ENCODE measurements at places on chromosomes 13 and 19.
A peak's percentile ranks its signal among the peaks of the same experiment; 100 is the strongest.

- no peak for DNase-seq
Measured at GRCh38 chr13:113288880-113289279, 8.2 kb upstream of the LAMP1 start.

GRCh38 chr19:18254546-18255503 is 19.4 kb downstream of the IQCN start:
- DNase-seq = peak; percentile 67

DNA sequence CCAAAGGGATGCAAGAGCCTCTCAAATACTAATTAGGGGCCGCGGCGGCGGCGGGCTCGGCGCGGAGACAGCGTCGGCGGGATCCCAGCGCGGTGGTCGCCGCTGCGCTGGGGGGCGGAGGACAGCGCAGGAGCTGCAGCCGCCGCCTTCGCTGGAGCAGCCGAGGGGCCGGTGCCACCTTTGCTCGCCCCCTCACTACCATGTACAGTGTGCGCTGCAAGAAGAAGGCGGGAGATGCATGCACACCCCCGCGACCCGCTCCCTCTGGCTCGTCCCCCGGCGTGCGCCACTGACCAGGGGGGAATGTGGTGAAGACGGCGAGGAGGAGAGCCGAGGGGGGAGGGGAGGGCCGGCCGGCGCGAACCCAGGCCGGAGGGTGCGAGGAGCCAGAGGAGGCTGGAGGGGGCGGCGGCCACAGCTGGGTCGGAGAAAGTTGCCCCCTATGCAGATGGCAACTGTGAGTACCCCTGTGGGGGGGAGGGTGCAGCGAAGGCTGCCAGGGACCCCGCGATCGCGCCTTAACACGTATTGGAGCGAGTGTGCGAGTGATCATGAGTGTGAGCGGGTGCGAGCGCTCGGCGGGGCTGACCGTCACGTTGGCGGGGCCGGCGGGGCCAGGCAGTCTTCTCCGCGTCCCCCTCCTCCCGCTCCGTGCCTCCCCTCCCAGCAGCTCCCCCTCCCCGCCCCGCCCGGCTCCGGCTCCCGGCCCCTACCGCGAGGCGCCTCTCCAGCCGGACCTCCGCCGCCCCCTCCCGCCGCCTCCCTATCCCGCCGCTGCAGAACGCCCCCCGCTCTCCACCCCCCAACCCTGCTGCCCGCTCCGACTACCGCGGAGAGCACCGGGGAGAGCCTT is 808 bp downstream of the SLITRK5 start:
- no peak for DNase-seq

DNA sequence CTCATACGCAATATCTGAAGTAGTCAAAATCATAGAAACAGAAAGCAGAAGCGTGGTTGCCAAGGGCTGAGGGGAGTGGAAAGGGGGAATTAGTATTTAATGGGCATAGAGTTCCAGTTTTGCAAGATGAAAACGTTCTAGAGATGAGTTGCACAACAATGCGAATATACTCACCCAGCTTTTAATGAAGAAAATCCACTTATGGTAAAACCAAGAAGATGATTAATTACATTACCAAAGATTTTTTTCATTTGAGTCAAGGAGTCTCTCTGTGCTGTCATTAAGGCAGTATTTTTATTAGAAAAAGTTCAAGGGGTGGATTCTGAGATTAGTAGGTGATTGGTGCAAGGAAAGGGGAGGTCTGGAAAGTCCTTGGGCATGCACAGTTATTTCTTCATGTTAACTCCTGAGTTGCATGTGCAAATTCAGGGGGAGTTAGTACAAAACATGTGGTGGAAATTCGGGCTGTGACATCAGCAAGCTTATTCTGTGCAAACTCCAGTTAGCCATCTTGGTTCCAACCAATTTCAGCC is 6.9 kb upstream of the CBY2 start:
- no peak for DNase-seq

GRCh38 chr13:34356686-34357434 is 538.9 kb downstream of the RFC3 start:
- no peak for DNase-seq

- DNase-seq = no peak
Measured at GRCh38 chr13:94196413-94196812, 283.1 kb downstream of the DCT start.

- no peak for DNase-seq
Measured at GRCh38 chr19:43658001-43658400, 12.0 kb downstream of the PLAUR start.
